ENCODE measurements at places on chromosomes 11 and 22. TPM values are rescaled to one million over a fixed set of nuclear protein-coding genes. Genes with fewer than 3 reads are reported as not detected.
A peak's percentile ranks its signal among the peaks of the same experiment; 100 is the strongest.

FAM180B gene
- total RNA-seq: not detected

MMP1 gene
- total RNA-seq: not detected

SGSM1 gene
- 13.9 TPM for total RNA-seq

RAB1B gene
- 95.6 TPM for total RNA-seq

SCUBE2 gene
- total RNA-seq: 1.6 TPM

TRIM48 gene
- not detected for total RNA-seq

ANAPC15 gene
- 26.4 TPM for total RNA-seq

A4GALT gene
- total RNA-seq: 40.8 TPM

MYOD1 gene
- not detected for total RNA-seq

ACR gene
- 0.39 TPM for total RNA-seq

APOBEC3H gene
- total RNA-seq: not detected

GRIA4 gene
- total RNA-seq: not detected

KRTAP5-8 gene
- not detected for total RNA-seq

BAIAP2L2 gene
- not detected for total RNA-seq

C11orf54 gene
- total RNA-seq: 37.2 TPM

- DNase-seq: no peak
- no peak overlapping the region for H3K4me3 ChIP-seq
- H3K4me1 ChIP-seq: peaks cover 26% of the 10 kb centered on the region
- no peak overlapping the region for H3K27ac ChIP-seq
- no peaks in the 10 kb centered on the region for H3K27me3 ChIP-seq
These were observed 168.1 kb downstream of the DBX1 start for GRCh38 chr11:19992162-19992561.

DNA sequence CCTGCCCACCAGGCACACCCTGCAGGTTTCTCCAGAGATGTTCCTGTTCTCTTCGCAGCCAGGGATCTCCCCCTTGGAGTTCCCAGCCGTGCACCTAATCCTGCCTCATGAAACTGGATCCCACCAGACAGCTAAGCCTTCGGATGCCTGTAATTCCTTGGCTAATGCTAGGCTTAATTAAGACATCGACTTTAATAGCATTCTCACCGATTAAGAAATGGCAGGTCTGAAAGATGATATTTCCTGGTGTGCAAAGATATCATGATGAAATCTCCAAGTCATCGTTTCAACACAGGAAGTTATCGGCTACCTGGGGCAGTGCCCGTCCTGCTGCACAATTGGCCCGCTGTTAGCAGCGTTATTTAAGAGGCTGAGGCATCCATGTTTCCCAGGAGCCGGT is 41.5 kb upstream of the CCND1 start:
- no peaks in the 10 kb centered on the region for H3K36me3 ChIP-seq
- H3K27me3 ChIP-seq: no peaks in the 10 kb centered on the region
- no peaks in the 10 kb centered on the region for H3K4me1 ChIP-seq
- H3K4me3 ChIP-seq: no peak overlapping the region

- H3K36me3 ChIP-seq: no peaks in the 10 kb centered on the region
- no peak overlapping the region for H3K27ac ChIP-seq
- no peaks in the 10 kb centered on the region for H3K27me3 ChIP-seq
- H3K4me3 ChIP-seq: no peak overlapping the region
These were observed 10.6 kb downstream of the TENM4 start for GRCh38 chr11:79430280-79430679.

DNA sequence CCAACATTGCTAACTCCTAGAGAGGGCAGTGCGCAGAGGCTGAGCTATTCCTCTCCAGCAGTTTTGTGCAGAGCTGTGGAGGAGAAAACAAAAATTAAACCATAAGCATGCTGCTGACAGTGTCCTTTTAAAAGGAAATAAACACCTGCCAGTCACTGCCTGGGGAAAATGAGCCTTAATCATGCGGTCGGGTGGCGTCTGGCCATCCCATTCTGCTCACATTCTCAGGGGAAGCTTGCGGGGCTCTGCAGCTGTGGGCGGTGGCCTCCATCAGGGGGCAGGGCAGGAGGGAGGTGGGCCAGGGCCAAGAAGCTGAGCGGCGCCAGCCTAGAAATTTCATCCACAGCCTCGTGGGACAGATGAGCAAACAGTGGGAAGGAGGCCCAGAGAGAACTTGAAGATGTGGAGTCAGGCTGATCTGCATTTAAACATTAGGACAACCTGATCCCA is 71.0 kb upstream of the TP53I11 start:
- H3K36me3 ChIP-seq: no peaks in the 10 kb centered on the region
- H3K4me1 ChIP-seq: peaks cover 37% of the 10 kb centered on the region
- H3K27me3 ChIP-seq: no peaks in the 10 kb centered on the region
- no peak overlapping the region for H3K4me3 ChIP-seq
- no peak overlapping the region for H3K27ac ChIP-seq
- peak; percentile 82 for DNase-seq

DNA sequence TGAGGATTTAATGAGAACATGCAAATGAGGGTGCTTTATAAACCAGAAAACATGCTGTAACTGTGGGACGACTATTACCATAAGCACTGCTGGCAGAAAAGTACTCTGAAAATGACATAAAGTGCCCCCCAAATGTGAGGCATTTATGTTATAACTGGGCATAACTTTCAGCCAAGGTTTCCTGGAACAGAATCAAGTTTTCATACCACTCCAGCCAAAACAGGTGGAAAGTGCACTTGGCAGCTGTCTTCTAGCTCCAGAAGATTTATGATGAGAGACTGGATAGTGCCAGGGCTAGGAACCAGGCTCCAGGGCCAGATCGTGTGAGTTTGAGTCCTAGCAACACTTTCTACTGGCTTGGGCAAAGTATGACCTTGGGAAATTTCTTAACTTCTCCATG is 339.2 kb downstream of the TENM4 start:
- H3K4me1 ChIP-seq: peaks cover 8% of the 10 kb centered on the region
- no peaks in the 10 kb centered on the region for H3K36me3 ChIP-seq
- no peaks in the 10 kb centered on the region for H3K27me3 ChIP-seq
- H3K27ac ChIP-seq: no peak overlapping the region

- no peak overlapping the region for H3K4me3 ChIP-seq
- H3K27ac ChIP-seq: no peak overlapping the region
- DNase-seq: no peak
- H3K4me1 ChIP-seq: no peaks in the 10 kb centered on the region
These were observed 12.2 kb downstream of the MED19 start for GRCh38 chr11:57699813-57700212.

GRCh38 chr11:8286886-8287285 is 23.2 kb upstream of the LMO1 start:
- no peak overlapping the region for H3K27ac ChIP-seq
- no peak overlapping the region for H3K4me3 ChIP-seq
- H3K4me1 ChIP-seq: no peaks in the 10 kb centered on the region
- DNase-seq: peak; percentile 36
- H3K27me3 ChIP-seq: no peaks in the 10 kb centered on the region

GRCh38 chr11:6705905-6706535 is 22.9 kb upstream of the MRPL17 start:
- H3K27ac ChIP-seq: no peak overlapping the region
- H3K36me3 ChIP-seq: no peaks in the 10 kb centered on the region
- DNase-seq: no peak

- H3K36me3 ChIP-seq: no peaks in the 10 kb centered on the region
- H3K27me3 ChIP-seq: no peaks in the 10 kb centered on the region
- H3K4me1 ChIP-seq: no peaks in the 10 kb centered on the region
These were observed 6.8 kb upstream of the CHKA start for GRCh38 chr11:68127714-68128681.

DNA sequence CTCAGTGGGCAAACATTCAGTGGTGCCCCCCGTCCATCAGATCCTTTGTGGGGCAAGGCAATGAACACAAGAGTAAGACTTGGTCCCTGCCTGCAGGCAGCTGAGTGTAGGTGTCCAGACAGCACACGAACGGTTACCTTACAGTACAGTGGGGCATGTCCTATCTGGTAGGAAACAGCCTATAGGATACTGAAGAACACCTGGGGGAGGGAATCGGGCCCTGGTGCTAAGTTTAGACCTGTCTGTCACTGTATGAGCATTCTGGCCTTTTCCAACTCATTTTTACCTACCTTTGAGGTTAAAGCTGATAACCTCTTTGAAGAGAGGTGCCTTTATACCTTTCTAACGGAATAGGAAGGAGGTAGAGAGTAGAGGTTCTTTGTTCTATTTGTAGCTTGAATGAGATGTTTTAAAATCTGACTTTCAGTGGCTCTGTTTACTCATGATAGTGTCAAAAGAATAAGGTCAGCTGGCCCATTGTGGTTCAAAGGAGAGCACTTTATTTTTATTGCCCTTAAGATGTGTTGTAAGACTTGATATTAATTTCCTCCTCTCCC is 8.9 kb downstream of the ZNRF3 start:
- no peaks in the 10 kb centered on the region for H3K27me3 ChIP-seq
- H3K4me3 ChIP-seq: no peak overlapping the region
- no peak for DNase-seq
- H3K36me3 ChIP-seq: no peaks in the 10 kb centered on the region

DNA sequence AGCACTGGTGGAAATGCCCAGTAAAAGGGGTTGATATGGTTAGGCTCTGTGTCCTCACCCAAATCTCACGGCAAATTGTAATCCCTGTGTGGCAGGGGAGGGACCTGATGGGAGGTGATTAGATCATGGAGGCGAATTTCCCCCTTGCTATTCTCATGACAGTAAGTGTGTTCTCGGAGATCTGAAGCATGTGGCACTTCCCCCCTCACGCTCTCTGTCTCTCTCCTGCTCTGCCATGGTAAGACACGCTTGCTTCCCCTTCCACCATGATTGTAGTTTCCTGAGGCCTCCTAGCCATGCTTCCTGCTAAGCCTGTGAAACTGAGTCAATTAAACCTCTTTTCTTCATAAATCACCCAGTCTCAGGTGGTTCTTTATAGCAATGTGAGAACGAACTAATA is 37.4 kb downstream of the PACSIN2 start:
- no peak for DNase-seq
- H3K36me3 ChIP-seq: no peaks in the 10 kb centered on the region
- H3K27me3 ChIP-seq: no peaks in the 10 kb centered on the region

DNA sequence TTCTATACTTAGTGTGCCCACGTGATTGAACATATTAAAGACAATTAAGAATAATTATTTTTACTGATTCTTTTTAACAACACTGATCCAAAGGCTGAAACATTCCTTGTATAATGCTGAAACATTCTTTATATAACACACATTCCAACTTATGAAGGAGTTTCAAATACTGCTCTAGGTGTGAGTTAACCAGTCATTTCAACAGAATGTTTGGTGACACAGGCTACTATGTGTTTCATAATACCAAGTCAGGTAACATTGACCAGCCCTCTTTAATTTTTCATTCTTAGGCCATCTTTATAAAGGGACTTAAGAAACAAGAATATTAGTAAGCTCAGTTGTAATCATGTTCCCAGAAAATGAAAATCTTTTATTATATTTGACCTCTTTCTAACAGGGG is 136.6 kb downstream of the ELP4 start:
- H3K4me3 ChIP-seq: no peak overlapping the region
- peaks cover 6% of the 10 kb centered on the region for H3K4me1 ChIP-seq
- H3K27me3 ChIP-seq: no peaks in the 10 kb centered on the region
- H3K36me3 ChIP-seq: no peaks in the 10 kb centered on the region
- H3K27ac ChIP-seq: no peak overlapping the region

GRCh38 chr11:18778468-18778867 is 13.1 kb downstream of the PTPN5 start:
- H3K4me1 ChIP-seq: no peaks in the 10 kb centered on the region
- H3K36me3 ChIP-seq: no peaks in the 10 kb centered on the region

GRCh38 chr11:119115484-119116234 is 5.7 kb upstream of the HINFP start:
- H3K36me3 ChIP-seq: peaks cover 35% of the 10 kb centered on the region
- H3K4me1 ChIP-seq: no peaks in the 10 kb centered on the region
- DNase-seq: peak; percentile 68
- no peak overlapping the region for H3K4me3 ChIP-seq
- H3K27ac ChIP-seq: no peak overlapping the region

GRCh38 chr11:112498701-112499100 is 238.0 kb upstream of the PLET1 start:
- H3K4me1 ChIP-seq: no peaks in the 10 kb centered on the region
- H3K27ac ChIP-seq: no peak overlapping the region
- DNase-seq: no peak
- H3K36me3 ChIP-seq: no peaks in the 10 kb centered on the region

- peak; percentile 71 for DNase-seq
- peak overlapping the region; percentile 44 for H3K27ac ChIP-seq
- no peak overlapping the region for H3K4me3 ChIP-seq
- H3K36me3 ChIP-seq: no peaks in the 10 kb centered on the region
These were observed 54.5 kb upstream of the RRAS2 start for GRCh38 chr11:14413307-14414069.

DNA sequence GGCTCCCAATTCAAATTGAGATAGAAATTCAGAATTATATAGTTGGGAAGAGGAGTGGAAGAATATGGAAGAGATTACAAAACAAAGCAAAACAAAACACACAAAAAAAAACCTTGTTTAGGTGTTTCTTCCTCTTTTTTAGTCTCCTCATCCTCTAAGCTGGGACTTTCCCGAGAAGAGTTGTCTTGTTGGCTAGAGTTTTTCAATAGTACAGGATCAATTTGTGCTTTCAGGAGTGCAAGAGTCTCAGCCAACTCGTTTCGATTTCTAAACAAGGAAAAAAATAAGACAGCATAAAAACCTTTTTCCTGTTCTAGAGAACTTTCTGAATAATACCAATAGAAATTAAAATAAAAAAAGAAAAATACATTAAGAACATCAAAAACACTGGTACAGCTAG is 87.8 kb upstream of the CLNS1A start:
- H3K36me3 ChIP-seq: peaks cover 17% of the 10 kb centered on the region
- H3K4me1 ChIP-seq: no peaks in the 10 kb centered on the region
- H3K27ac ChIP-seq: no peak overlapping the region
- no peak overlapping the region for H3K4me3 ChIP-seq
- H3K27me3 ChIP-seq: no peaks in the 10 kb centered on the region

DNA sequence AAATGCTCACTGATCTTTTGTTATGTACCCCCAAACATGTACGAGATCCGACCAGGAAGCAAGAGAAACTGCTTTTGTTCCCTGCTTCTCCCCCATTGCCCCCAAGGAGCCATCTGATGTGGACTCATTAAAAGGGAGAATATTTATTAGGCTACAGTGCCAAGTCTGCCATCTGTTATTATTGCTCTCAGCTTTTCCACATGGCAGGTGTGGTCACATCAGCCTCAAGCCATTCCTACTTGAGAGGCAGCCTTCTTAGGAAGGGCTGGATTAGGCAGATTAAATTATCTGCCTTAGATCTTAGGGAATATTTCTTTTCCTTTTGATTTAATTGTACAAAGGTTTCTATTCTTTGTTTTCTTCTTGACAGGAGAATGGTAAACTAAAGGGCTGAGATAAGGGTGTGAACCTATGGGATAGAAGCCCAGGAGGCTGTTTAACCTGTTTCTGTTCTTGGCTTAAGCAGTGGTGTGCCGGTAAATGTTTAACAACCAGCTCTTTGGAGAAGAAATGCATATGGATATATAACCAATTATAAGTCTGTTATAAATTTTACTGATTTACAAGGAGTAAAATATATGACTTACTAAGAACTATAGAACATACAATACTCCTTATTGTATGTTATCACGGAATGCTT is 88.8 kb downstream of the PDHX start:
- H3K4me3 ChIP-seq: no peak overlapping the region
- no peaks in the 10 kb centered on the region for H3K4me1 ChIP-seq
- no peaks in the 10 kb centered on the region for H3K27me3 ChIP-seq
- H3K36me3 ChIP-seq: no peaks in the 10 kb centered on the region
- H3K27ac ChIP-seq: no peak overlapping the region

GRCh38 chr11:103988595-103988969 is 47.9 kb upstream of the DDI1 start:
- no peaks in the 10 kb centered on the region for H3K4me1 ChIP-seq
- no peak for DNase-seq
- no peak overlapping the region for H3K27ac ChIP-seq
